RCC 7860 (cell line): ENCODE measurements at places on chromosomes 5 and 9.
A peak's percentile ranks its signal among the peaks of the same experiment; 100 is the strongest.

DNA sequence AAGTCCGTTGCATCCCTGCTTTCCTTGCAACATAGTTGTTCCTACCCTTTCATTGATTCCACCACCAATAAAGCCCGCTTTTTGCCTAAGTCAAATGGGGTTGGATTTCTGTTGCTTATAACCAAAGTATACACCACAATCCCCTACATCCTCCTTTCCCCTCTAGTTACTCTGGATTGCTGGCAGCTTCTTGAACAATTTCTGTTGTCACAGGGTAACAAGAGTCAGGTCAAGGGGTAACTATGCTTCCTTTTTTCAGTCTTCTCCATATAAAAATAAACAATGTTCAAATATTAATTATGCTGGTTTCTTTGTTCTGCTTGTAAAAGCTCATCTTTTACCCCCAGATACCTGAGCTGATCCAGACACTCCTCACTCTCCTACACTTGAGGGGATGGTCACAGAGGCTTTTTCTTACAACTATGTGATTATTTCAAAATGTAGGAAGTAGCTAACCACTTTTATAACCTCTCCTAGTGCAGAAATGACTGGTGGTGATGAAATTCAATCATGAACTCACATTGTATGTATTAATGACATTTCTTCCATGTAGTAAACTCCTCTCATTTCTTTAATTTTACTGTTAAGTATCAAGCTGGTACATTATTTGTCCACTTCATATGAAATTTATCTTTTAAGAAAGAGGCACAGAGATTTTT is 136.5 kb downstream of the SNX18 start:
- DNase-seq = no peak

DNA sequence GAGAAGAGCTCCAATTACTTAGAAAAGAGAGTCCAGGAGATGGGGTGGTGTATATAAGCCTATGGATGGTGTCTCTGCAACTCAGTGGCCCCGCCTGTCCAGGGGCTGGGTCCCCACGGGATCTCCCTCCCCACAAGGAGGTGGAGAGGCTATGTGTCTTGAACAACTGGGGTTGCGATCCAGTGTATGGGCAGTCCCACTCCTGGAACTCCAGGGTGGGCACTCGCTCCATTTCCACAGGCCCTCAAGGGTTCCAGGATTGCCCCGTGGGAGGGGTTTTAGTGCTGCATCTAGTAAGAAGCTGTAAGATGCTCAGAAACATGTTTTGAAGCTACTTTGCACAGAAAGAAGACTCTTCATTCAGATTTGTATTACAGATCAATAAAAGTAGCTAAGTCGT is 558 bp upstream of the SMAD5 start:
- DNase-seq = no peak

GRCh38 chr9:35774907-35775635 is 16.3 kb upstream of the NPR2 start:
- DNase-seq = no peak

DNA sequence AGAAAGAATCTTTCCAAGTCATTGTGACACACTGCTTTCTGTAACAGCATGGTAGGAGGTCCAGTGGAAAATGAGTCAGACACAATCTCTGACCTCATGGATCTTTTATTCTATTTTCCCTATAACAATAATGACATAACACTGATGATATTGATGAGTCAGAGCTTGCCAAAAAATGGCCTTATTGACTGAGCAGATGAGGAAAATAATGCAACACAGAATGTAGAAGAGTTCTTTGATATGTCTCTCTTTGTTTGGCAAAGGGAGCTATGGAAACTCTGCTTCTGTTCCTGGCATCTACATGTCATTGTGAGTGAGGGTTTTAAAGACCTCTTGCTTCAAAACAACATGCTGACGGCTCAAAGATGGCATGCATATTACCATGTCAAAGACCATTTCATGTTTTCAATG is 443.1 kb upstream of the ZNF608 start:
- no peak for DNase-seq

GRCh38 chr5:29949301-29949872 is 1244.1 kb upstream of the CDH6 start:
- DNase-seq = no peak

- DNase-seq = no peak
These were observed 28.4 kb upstream of the RNF130 start for GRCh38 chr5:180099733-180100611.

DNA sequence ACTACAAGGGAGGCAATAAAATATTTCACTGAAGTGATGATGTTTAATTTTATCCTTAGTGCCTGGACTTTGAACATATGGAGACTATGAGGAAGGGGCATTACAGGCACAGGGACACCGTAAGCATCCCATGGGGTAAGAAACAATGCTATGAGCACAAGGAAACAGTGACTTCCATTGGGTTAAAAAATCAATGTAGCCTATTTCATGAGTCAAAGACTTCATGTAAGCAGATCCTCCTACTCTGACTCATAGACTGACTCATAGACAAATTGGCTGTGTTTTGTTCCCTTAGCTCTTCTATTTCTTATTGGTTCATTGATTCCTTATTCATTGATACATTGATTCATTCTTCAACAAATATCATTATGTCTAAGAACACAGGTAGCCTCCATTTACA is 351.0 kb downstream of the PRELID2 start:
- DNase-seq = peak; percentile 51

DNA sequence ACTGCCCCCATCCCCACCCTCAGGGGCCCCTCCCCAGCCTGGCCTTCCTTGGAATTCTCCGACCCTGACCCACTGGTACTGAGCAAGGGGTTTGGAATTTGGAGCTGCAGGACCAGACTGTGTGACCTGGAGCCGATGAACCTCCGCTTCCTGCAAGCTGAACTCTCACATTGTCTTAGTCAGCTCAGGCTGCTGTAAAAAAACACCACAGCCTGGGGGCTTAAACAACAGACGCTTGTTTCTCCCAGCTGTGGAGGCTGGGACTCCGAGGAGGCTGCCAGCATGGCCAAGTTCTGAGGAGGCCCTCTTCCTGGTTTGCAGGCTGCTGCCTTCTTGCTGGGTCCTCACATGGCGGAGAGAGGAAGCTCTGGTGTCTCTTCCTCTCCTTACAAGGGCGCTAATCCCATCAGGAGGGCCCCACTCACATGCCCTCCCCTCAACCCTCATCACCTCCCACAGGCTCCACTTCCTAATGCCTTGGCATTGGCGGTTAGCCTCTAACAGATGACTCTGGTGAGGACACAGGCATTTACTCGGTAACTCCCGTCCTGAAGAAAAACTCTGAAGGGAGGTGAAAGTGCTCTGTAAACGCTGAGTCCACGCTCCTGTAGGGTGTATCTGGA is 42.4 kb downstream of the C5orf15 start:
- peak; percentile 8 for DNase-seq

GRCh38 chr9:36745977-36746376 is 173.3 kb downstream of the MELK start:
- no peak for DNase-seq

- DNase-seq = no peak
These were observed 60.4 kb downstream of the RORB start for GRCh38 chr9:74557571-74557970.

DNA sequence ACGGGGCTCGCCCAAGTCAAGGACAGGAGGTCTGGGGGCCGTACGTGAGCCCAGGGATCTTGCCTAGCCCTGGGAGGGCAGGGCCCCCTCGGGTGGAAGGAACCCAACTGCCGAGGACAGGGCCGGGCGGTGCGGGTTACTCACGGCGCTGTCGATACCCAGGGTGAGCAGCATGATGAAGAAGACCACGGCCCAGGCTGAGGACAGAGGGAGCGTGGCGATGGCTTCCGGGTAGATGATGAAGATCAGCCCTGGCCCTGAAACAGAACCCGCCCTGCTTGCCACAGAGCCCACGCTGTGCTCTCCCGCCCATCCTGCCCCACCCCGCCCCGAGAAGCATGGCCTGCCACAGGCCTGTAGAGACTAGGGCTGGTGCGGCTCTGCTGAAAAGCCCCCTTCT is 34.1 kb downstream of the SLC6A3 start:
- no peak for DNase-seq

DNA sequence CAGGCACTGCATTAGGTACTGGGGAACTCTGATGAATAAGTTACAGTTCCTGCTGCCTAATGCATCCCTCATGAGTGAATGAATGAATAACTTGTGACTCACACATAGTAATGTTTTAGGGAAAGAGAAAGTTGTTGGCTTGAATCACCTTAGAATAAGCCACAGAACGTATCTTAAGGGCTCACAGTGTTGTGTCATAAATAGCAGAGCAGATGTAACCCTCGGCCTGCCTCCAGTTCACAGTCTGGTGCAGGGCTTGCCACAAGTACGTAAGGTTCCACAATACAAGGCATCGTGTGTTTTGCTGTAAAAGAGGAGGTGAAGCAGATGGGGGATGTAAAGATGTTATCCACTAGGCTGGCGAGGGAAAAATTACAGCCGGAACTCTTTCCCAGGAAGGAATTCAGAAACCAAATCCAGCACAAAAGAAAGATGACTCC is 218.7 kb downstream of the TRPM3 start:
- DNase-seq = peak; percentile 97
